Activated CD4-positive, alpha-beta T cell treated with anti-CD3 and anti-CD28 coated beads, Interleukin-2, amount 10 ng/mL, durations not matched to agents 24 days and 14 days (primary cell): ENCODE measurements at places on chromosomes 2 and 18. TPM values are rescaled to one million over a fixed set of nuclear protein-coding genes. Genes with fewer than 3 reads are reported as not detected.

- peaks cover 5% of the 10 kb centered on the region for H3K36me3 ChIP-seq
- H3K4me1 ChIP-seq: peaks cover 8% of the 10 kb centered on the region
- no peak for DNase-seq
- peaks cover 23% of the 10 kb centered on the region for H3K27me3 ChIP-seq
- H3K27ac ChIP-seq: no peak overlapping the region
Measured at GRCh38 chr2:182713601-182714000, 2.5 kb upstream of the DNAJC10 start.

GRCh38 chr2:150325656-150326314 is 161.7 kb downstream of the RND3 start:
- DNase-seq: no peak
- H3K4me1 ChIP-seq: no peaks in the 10 kb centered on the region
- H3K27me3 ChIP-seq: no peaks in the 10 kb centered on the region

DNA sequence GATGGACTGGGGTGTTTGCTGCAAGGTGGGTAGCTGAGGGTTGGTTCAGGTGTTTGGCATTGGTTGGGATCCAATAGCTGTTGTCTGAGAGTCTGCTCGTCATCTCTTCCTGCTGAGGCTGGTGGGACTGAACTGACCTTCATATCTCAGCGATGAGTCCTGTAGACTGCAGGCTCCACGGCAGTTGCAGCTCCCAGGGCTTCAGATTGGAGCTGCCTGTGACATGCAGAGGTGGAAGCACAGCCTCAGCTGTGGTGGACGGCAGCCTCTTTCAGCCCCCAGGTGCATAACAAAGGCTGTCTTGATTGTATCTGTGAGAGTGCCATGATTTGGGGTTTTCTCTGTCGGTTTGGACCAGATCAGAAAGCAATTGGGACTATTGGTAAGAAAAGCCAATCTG is 3.9 kb upstream of the IL1R2 start:
- no peak for DNase-seq
- H3K27me3 ChIP-seq: peaks cover 16% of the 10 kb centered on the region
- peaks cover 9% of the 10 kb centered on the region for H3K4me1 ChIP-seq
- no peaks in the 10 kb centered on the region for H3K36me3 ChIP-seq

GRCh38 chr2:17101596-17101995 is 416.6 kb downstream of the RAD51AP2 start:
- H3K36me3 ChIP-seq: no peaks in the 10 kb centered on the region
- no peak overlapping the region for H3K4me3 ChIP-seq
- no peaks in the 10 kb centered on the region for H3K27me3 ChIP-seq
- no peaks in the 10 kb centered on the region for H3K4me1 ChIP-seq
- peak; percentile 14 for DNase-seq

- H3K4me1 ChIP-seq: no peaks in the 10 kb centered on the region
- DNase-seq: no peak
- H3K27ac ChIP-seq: no peak overlapping the region
- no peak overlapping the region for H3K4me3 ChIP-seq
- H3K27me3 ChIP-seq: peaks cover 13% of the 10 kb centered on the region
Measured at GRCh38 chr2:144625626-144626025, 105.7 kb upstream of the ZEB2 start.

DNA sequence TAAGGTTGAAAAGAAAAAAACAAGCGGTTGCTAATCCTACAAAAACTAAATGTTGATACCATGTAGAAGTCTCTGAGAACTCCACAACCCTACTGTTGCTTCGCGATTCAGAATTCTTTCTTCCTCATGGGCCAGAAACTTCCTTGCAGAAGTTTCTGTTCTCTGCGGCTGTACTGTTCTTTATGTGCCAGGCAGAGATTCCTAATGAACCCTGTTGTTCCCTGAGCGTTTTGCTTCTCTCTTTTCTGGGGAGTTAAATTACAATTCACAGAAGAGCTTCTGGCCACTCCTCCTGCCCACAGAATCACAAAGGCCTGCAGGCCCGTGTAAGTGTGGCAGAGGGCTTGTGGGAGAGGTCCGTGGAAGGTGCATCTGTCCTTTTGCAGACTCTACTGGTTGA is 1.8 kb upstream of the THNSL2 start:
- no peak overlapping the region for H3K27ac ChIP-seq
- no peak for DNase-seq
- H3K4me3 ChIP-seq: no peak overlapping the region
- peaks cover 2% of the 10 kb centered on the region for H3K36me3 ChIP-seq
- peaks cover 25% of the 10 kb centered on the region for H3K27me3 ChIP-seq

Gene UGT1A3
- not detected in 2 replicates for total RNA-seq

Gene PCARE
- not detected in 2 replicates for total RNA-seq

Gene GPR35
- 7.1 and 8.7 TPM in 2 replicates for total RNA-seq
